Activated effector memory CD4-positive, alpha-beta T cell treated with anti-CD3 and anti-CD28 coated beads, Interleukin-2, amount 50 U/mL, for 16 hours (primary cell): ENCODE measurements at places on chromosomes 7 and 10.

- no peak for DNase-seq
Observed at GRCh38 chr10:130771491-130771946, 540.0 kb downstream of the TCERG1L start.

DNA sequence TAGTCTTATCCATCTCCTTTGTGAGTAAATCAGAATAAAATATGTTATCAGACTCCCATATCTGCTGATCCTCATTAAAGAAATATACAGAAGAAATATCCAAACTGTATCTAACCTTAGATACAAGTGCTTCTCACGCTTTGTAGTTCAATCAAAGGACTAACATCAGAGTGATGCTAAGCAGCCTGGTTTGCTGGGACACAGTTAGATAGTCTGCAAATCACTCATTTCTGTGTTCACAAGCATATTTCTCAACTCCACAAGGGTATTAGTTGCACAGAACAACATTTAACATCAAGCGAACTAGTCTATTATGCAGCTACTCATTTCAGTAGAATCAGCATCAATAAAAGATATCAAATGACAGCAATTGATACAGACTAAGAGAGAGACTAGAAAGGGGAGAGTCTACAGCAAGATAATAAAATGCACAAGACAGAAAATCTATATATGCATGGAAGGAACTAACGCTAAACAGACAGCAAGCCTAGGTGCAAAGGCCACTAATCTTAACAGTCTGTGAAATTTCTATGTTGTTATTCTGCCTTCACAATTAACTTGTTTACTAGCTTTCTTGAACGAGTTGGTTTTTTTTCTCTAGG lies 30.0 kb downstream of the DNAJC12 start:
- no peak for DNase-seq

DNA sequence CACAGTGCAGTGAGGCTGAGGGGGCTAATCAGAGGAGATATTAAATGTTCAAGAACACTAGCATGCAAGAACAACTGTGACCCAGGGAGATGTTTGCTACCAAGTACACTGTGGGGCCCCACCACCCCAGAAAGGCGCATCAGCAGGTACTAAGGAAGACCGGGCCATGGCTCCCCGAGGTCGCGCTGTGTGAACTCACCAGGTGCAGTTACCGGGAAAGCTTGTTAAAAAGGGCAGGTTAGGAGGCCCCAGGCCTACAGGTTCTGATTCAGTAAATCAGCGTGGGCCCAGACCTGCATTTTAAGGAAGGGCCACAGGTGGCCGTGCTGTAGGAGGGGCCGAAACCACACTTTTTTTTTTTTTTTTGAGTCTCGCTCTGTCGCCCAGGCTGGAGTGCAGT lies 54.6 kb downstream of the TMEM209 start:
- no peak for DNase-seq

GRCh38 chr10:4429571-4429970 lies 396.4 kb upstream of the AKR1E2 start:
- no peak for DNase-seq

GRCh38 chr7:108038986-108039385 lies 36.0 kb upstream of the LAMB1 start:
- DNase-seq: no peak

DNA sequence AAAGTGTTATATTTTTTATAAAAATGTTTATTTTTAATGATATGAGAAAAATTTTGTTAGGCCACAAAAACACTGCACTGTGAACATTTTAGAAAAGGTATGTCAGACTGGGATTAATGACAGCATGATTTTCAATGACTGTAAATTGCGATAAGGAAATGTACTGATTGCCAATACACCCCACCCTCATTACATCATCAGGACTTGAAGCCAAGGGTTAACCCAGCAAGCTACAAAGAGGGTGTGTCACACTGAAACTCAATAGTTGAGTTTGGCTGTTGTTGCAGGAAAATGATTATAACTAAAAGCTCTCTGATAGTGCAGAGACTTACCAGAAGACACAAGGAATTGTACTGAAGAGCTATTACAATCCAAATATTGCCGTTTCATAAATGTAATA lies 64.8 kb upstream of the CAPZA2 start:
- no peak for DNase-seq

- DNase-seq: no peak
Observed at GRCh38 chr7:22572292-22572691, 72.3 kb upstream of the STEAP1B start.

GRCh38 chr10:12465385-12466136 lies 116.2 kb downstream of the CAMK1D start:
- DNase-seq: no peak

DNA sequence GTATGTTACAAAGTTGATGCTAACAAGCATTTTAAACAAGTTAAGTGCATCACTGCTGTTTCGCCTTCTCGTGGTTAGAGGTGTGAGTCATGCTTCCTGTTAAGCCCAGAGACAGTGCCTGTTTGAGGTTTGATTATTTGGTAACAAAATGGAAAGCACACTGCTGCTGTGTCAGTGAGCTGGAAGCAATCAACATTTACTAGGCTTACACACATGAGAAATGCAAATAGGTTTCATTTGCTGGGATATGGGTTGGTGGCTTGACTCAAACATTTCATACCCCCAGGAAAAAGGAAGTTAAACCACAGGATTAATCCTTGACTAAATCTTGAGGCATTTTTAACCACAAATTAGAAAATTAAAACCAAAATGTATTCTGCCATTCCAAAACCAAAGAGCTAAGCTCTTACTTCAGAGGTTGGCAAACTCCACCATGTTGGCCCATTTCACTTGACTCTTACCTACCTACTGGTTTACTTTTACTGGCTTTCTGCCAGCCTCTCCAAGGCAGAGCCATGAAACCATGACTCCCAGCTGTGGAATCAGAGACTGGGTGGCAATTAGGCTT lies 139.2 kb downstream of the ETV1 start:
- DNase-seq: peak; percentile 79

GRCh38 chr10:110848106-110848505 lies 23.6 kb upstream of the PDCD4 start:
- no peak for DNase-seq

- DNase-seq: no peak
Observed at GRCh38 chr7:129774359-129774758, 162.8 kb downstream of the NRF1 start.

DNA sequence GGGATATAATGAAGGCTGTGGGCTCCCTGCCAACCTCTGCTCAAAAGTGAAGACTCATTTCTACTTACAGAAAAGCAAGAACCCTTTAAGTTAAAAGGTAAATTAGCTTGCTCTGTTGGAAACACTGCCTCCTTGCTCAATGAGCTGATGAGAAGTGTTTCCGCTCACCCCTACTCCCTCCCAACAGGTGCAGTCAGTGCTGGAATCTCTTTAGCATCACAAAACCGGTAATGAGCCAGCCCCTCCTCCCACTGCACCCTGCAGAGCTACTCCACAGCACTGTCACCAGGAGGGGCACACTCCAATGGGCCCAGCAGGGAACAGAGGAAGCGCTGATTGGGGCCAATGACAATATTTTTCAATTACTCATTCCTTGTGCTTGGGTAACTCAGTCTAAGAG lies 262.5 kb downstream of the TCERG1L start:
- DNase-seq: no peak

- peak; percentile 42 for DNase-seq
Observed at GRCh38 chr10:132498562-132499366, 38.8 kb upstream of the INPP5A start.

GRCh38 chr7:69328516-69328915 lies 269.8 kb upstream of the AUTS2 start:
- no peak for DNase-seq

DNA sequence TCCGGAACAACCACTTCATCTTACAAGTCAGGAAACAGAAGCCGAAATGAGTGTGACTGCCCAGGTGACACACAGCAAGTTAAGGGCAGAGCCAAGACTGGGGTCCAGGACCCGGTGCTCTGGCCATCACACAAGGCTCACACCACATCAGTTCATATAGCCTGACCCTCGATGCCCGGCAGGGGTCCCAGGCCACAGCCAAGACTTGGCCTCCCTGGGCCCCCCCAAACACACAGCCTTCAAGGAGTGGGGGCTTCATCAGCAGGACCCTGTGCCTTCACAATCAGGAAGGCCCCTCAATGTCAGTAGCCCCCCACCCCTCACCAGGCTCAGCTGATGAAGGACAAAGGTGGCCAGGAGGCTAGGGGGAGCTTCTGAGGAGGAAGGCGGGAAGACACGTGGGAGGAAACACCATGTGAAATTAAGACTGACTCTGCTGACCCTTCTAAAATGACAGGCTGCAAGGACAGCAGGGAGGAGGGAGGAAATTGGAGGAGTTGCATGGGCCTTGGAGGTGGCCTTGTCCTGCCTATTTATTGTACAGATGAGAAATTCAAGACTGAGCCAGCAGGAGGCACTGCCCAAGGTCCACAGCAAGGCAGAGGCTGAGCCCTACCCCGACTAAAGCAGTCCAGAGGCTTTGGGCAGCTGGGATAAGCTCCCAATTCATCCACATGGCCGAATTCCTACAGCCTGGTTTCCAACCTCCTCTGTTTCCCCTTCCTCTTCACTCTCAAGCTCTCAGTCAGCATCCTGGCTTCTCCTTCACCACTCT lies 216.1 kb upstream of the ZMIZ1 start:
- no peak for DNase-seq

DNA sequence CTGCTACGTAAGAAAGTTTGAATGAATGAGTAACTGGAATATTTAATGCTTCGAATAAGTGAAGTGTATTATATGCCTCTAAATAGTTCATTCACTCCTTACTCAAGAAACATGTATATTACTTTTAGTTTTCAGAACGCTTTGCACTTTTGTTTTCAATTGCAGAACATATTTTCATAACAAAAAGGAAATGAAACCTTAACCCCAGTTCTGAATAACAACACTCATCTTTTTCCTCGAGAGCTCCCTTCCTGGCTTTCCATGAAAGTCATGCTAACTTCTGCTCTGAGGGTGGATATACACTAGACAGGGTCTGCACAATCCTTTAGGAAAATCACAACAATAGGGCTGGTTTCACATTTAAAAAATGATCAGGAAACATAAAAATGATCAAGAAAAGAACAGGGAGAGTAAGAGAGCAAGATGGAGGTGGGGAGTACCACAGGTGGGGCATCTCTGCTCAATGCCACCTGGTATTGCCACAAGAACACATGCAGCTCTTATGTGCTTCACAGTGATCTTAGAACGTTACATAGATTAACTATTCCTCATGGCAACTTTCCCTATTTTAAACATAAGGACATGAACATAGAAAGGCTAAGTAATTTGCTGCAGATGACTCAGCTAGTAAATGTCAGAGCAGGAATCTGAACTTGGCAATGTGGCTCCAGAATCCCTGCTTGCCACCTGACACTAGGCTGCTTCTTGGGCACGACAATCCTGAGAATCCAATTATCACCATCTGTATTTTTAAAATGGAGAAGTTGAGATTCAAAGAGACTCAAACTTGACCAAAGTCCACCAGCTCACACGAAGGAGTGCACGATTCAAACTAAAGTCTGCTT lies 219.5 kb upstream of the AOAH start:
- DNase-seq: no peak

- DNase-seq: no peak
Observed at GRCh38 chr7:131026297-131027000, 292.4 kb upstream of the KLF14 start.

GRCh38 chr7:143884969-143885559 lies 16.9 kb downstream of the TCAF1 start:
- no peak for DNase-seq

GRCh38 chr10:84341538-84341856 lies 13.1 kb downstream of the CCSER2 start:
- DNase-seq: no peak

GRCh38 chr10:61623161-61623560 lies 39.6 kb upstream of the CABCOCO1 start:
- no peak for DNase-seq

GRCh38 chr7:154777908-154778307 lies 225.0 kb downstream of the PAXIP1 start:
- DNase-seq: no peak
